Hepatocyte (in vitro differentiated cells): ENCODE measurements at places on chromosomes 5 and 9. TPM values are rescaled to one million over a fixed set of nuclear protein-coding genes. Genes with fewer than 3 reads are reported as not detected.

- no peak for DNase-seq
Measured at GRCh38 chr9:136921307-136921706, 23.2 kb downstream of the FBXW5 start.

The MAMDC2 gene
- 1.7 and 1.9 TPM in 2 replicates for total RNA-seq

The BRINP1 gene
- total RNA-seq = 1.2 and 1.3 TPM in 2 replicates

The SPIN1 gene
- total RNA-seq = 119 and 145 TPM in 2 replicates

The SRP19 gene
- 123 and 152 TPM in 2 replicates for total RNA-seq

The TNFSF8 gene
- not detected in 2 replicates for total RNA-seq

The KLHL3 gene
- total RNA-seq = 4.0 and 5.3 TPM in 2 replicates

GRCh38 chr5:17816505-17816904 lies 182.2 kb downstream of the TAF11L14 start:
- DNase-seq = no peak

- DNase-seq = no peak
Measured at GRCh38 chr5:77029376-77029885, 773 bp upstream of the AGGF1 start.

The SCGB3A2 gene
- 32.0 and 33.6 TPM in 2 replicates for total RNA-seq

The ACOT12 gene
- total RNA-seq = 9.6 and 10.2 TPM in 2 replicates

DNA sequence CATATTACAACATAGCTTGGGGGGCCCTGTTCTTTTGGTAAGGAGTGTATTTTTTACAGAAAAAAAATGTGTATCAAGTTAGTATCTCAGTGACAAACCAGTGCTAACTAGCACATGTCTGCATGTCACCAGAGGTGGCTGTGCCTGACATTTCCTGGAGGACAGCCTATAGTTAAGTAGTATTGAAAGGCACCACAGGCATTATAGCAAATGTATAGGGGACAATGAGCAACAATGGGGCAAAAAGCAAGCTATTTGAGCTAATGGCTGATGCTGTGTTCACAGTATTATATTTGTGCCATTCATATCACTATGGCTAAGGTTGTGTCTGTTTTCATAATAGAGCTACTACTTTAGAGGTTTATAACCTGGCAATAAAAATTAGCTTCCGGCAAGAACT lies 1644.0 kb downstream of the MAT2B start:
- no peak for DNase-seq
